NCI-H1105 (cell line): ENCODE measurements at places on chromosomes 7 and 10.

GRCh38 chr10:14056610-14057332, 274.0 kb downstream of the FRMD4A start:
- DNase-seq = no peak

DNA sequence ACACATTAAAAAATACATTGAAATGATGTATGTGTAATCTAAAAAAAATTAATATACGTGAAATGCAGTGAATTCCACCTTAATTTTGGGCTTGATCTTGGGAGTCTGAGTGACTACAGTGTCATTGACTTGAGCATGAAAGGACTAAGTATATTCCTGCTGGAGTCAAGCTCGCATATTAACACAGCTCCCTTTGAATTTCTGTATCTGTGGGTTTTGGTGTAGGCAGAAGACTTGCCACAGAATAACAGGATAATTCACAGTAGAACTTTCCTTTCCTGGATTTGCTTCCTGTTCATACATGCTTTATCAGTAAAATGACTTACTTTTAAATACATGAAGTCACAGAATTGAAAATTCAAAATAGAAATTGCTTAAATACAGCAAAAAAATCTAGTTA, 55.3 kb downstream of the PPP1R9A start:
- DNase-seq = no peak

DNA sequence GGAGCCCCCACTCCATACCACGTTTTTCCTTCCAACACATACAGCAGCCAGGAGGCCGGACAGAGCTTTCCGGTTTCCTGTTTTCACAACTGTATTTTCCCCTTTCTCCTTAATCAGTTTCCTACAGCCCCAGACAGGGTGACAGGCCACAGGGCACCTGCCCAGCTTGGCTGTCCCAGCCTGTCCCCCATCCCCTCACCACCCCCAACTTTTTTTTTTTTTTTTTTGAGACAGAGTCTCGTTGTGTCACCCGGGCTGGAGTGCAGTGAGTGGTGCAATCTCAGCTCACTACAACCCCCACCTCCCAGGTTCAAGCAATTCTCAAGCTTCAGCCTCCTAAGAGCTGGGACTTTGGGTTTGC, 10.3 kb upstream of the HSPB1 start:
- no peak for DNase-seq

- no peak for DNase-seq
Observed at GRCh38 chr10:6423004-6423403, 157.1 kb downstream of the PRKCQ start.

DNA sequence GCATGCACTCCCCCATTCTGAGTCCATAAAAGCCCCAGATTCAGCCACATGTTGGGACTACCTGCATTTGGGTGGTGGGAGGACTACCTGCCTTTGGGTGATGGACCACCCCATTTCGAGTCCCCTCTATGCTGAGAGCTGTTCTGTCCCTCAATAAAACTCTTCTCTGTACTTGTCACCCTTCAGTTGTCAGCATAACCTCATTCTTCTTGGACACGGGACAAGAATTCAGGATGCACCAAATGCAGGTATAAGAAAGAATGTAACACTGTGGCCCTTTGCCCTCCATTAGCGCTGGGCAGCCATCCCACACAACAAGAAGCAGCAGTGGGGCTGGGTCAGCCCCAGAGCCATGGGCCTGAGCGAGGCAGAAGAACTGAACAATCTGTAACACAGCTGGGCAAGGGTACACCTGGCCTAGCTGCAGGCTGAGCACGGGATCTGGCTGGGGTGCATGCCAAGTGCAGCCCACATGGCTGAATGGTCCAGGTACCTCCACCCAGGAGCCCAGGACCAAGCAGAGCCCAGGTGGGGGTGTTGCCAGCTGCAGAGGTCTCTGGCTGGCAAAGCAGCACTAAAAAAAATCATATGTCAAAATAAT, 1344.3 kb upstream of the LRRTM3 start:
- no peak for DNase-seq

DNA sequence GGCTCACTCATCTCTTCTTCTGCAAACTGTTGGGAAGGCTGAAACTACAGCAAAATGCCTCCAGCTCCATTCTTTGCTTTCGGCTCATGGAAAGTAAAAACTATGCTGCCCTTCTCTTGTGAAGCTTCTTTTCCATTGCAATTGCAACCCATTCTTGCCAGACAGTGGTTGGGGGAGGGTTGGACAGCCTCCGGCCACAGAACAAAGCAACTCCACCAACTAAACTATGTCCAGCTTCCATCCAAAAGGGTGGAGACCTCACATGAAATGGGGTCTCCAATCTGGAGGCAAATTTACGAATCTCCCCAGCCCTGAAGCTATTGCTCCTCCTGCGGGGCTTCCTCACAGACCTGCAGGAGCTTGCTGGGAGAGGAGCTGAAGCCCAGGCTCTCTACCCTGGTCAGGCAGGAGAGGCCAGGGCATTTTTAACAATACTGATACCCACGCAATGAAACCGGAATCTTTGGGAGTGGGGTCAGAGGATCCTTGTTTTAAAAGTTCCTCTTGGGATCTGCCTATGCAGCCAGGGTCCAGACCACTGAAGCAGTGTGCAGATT, 549 bp downstream of the GPNMB start:
- no peak for DNase-seq
